ENCODE measurements at places on chromosomes 12 and 14. TPM values are rescaled to one million over a fixed set of nuclear protein-coding genes. Genes with fewer than 3 reads are reported as not detected.

The TMEM233 gene
- 0.24 TPM for total RNA-seq

The A2ML1 gene
- total RNA-seq, result 95.9 TPM

The EML5 gene
- 0.96 TPM for total RNA-seq

The IL26 gene
- total RNA-seq, result not detected

The RNASE9 gene
- under 0.01 TPM for total RNA-seq

The CNTN1 gene
- 9.8 TPM for total RNA-seq

The SNRPF gene
- 7.9 TPM for total RNA-seq

The PPP1CC gene
- 55.7 TPM for total RNA-seq

The CMA1 gene
- not detected for total RNA-seq

The SMARCD1 gene
- total RNA-seq, result 31.8 TPM

The THTPA gene
- 5.5 TPM for total RNA-seq

The DEPDC4 gene
- 1.7 TPM for total RNA-seq

The MYH6 gene
- total RNA-seq, result not detected

The RTL1 gene
- not detected for total RNA-seq

The LYZ gene
- not detected for total RNA-seq

The POU6F1 gene
- 0.64 TPM for total RNA-seq

The ACACB gene
- total RNA-seq, result 1.3 TPM

The C1R gene
- 1.1 TPM for total RNA-seq

The REC8 gene
- total RNA-seq, result 1.7 TPM

The EIF5 gene
- 116 TPM for total RNA-seq

The LMNTD1 gene
- total RNA-seq, result not detected

The CKAP4 gene
- 65.0 TPM for total RNA-seq

The CLEC2B gene
- total RNA-seq, result 4.1 TPM

The COQ6 gene
- total RNA-seq, result 20.5 TPM

The VRTN gene
- total RNA-seq, result not detected

The ANKS1B gene
- total RNA-seq, result 0.48 TPM

The BTG1 gene
- 21.7 TPM for total RNA-seq

The ADGRD1 gene
- not detected for total RNA-seq

The COL2A1 gene
- 0.48 TPM for total RNA-seq

The TRAFD1 gene
- 28.8 TPM for total RNA-seq

The CCDC175 gene
- not detected for total RNA-seq

The IL31 gene
- total RNA-seq, result not detected

The CPNE6 gene
- total RNA-seq, result not detected

The YBX3 gene
- 136 TPM for total RNA-seq

The NKX2-1 gene
- total RNA-seq, result 0.48 TPM

The KRT2 gene
- total RNA-seq, result not detected

The MEG3 gene
- total RNA-seq, result 5.1 TPM

The KRT72 gene
- total RNA-seq, result not detected

The NR4A1 gene
- total RNA-seq, result 2.8 TPM

The CD163L1 gene
- 1.4 TPM for total RNA-seq

The GPR68 gene
- total RNA-seq, result 0.85 TPM

The TMEM253 gene
- 0.24 TPM for total RNA-seq

The CCNB1IP1 gene
- total RNA-seq, result 144 TPM

The PRH2 gene
- total RNA-seq, result not detected

The RERGL gene
- total RNA-seq, result not detected

The LRRC10 gene
- total RNA-seq, result not detected

The GZMB gene
- 0.21 TPM for total RNA-seq

The SERPINA10 gene
- total RNA-seq, result not detected

The C12orf50 gene
- total RNA-seq, result not detected

The CCND2 gene
- 158 TPM for total RNA-seq

The KLRC1 gene
- total RNA-seq, result not detected

The NUP37 gene
- 33.7 TPM for total RNA-seq

The KRT77 gene
- total RNA-seq, result not detected

The STAB2 gene
- total RNA-seq, result not detected
